Stomach (tissue), 19 donors: ENCODE measurements at places on chromosomes 2 and 18. TPM values are rescaled to one million over a fixed set of nuclear protein-coding genes. Genes with fewer than 3 reads are reported as not detected.

DNA sequence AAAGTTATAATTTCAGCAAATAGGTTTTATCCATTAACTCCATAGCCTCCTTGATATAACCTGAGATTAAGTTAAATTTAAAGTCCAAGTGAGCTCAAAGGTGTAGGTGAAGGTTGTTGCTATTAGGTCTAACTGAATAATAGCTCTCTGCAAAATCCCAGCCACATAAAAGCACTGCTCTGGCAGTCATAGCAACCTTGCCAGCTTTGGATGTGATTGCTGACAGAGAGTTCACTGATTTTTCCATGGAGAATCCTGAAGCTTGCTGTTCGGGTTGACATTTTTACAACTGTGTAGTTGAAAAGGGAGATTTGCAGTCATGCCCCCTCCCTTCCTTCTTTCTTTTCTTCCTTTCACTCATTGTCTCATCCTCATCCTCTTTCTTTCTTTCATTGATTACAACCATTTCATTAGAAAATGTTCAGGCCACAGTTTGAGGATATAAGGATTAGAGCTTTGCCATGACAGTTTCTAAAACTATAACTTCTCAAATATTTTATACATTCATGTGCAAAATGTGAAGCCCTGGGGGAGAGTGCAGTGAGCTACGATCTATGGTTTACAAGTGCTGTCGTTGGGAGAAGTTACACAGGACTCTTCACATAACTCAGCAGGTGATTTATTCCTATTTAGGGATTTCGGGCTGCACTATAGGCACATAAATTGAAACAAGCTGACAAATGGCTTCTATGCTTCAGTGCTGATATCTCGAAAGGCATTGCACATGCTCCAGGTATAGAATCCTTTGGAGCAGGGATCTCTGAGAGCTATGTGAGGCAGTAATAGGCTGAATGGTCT, 193.8 kb downstream of the LRRTM4 start:
- peak; percentile 14 for DNase-seq
- H3K36me3 ChIP-seq, result no peaks in the 10 kb centered on the region
- H3K27me3 ChIP-seq, result no peaks in the 10 kb centered on the region
- H3K4me3 ChIP-seq, result no peak overlapping the region
- H3K27ac ChIP-seq, result no peak overlapping the region

IL36G gene
- total RNA-seq, result not detected

- no peak overlapping the region for H3K27ac ChIP-seq
- no peaks in the 10 kb centered on the region for H3K36me3 ChIP-seq
- no peaks in the 10 kb centered on the region for H3K27me3 ChIP-seq
These were observed 127.9 kb upstream of the SEC11C start for GRCh38 chr18:59011786-59012185.

DNA sequence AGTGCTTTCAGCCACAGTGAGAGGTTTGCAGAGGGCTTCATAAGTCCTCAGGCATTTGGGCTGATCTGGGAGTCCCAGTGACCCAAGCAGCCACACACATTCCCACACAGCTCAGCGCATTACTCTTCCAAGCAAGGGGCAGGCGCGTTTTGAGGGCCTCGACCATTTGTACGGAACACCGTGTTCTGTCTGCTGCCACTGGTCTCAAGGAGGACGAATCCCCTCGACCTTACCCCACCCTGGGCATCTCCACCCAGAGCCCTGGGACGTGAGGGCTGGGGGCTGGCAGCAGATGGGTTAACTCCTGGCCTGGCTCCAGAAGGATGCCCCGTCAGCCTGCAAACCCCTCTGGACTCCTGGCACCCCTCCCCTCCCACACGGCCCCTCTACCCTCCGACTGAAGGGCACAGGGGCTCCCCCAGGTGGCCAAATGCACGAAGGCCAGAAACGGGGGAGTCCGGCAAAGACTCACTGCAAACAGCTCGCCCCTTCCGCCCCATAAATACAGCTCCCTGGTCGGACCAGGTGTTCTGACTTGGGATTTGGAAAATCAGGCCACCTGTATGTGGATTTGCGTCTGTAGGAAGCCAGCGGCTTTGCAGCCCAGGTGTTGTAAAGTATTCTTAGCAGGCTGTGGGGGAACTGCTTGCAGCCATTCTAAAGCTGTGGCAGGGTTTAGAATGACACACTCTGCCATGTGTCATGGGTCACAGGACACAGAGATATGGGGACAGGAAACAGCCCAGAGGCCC, 33.6 kb upstream of the PTMA start:
- DNase-seq, result peak; percentile 68
- H3K4me1 ChIP-seq, result peaks cover 55% of the 10 kb centered on the region
- H3K27me3 ChIP-seq, result no peaks in the 10 kb centered on the region
- no peak overlapping the region for H3K4me3 ChIP-seq
- H3K36me3 ChIP-seq, result no peaks in the 10 kb centered on the region
- peak overlapping the region; percentile 85 for H3K27ac ChIP-seq

DNA sequence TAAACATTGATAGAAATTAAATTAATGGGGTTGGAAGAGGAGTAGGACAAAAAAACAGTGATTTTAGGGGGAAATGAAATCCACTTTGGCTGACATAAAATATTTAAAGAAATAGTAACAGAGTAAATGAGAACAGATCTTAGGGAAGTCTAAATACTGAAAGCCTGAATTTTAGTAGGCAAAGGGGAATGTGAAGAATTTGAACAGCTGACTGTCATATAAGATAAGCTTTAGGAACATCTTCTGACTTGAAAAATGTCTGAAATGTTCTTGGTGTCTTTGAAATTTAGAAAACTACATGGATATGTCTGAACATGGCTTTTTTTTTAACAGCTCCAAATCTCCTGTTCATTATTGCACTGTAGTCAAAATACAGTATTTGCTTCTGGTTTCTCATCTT, 150.3 kb downstream of the CALCRL start:
- no peaks in the 10 kb centered on the region for H3K36me3 ChIP-seq
- no peak for DNase-seq
- H3K4me3 ChIP-seq, result no peak overlapping the region
- no peaks in the 10 kb centered on the region for H3K27me3 ChIP-seq
- no peaks in the 10 kb centered on the region for H3K4me1 ChIP-seq

DNA sequence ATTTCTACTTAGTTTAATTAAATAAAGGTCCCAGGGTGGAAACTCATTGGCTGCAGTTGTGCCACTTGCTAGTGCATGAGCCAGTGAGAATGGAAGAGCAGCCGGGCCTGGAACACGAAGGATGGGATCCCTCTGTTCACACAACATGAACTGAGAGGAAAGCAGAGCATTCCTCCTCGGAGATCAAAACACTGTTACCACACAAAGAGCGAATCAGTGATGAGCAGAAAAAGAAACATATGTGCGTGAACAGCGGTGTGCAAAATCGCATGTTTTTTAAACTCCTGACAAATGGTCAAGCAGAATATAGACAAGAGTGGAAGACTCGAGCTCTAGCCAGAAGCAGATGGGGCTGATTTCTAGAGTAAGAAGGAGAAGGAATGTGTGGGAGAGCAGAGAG, 28.4 kb upstream of the ANKRD44 start:
- DNase-seq, result no peak
- no peaks in the 10 kb centered on the region for H3K36me3 ChIP-seq
- H3K4me1 ChIP-seq, result no peaks in the 10 kb centered on the region
- no peak overlapping the region for H3K4me3 ChIP-seq
- no peak overlapping the region for H3K27ac ChIP-seq
- H3K27me3 ChIP-seq, result no peaks in the 10 kb centered on the region

GRCh38 chr18:63534615-63535014, 7.6 kb upstream of the SERPINB12 start:
- no peak for DNase-seq
- H3K4me3 ChIP-seq, result no peak overlapping the region
- H3K36me3 ChIP-seq, result no peaks in the 10 kb centered on the region

DNA sequence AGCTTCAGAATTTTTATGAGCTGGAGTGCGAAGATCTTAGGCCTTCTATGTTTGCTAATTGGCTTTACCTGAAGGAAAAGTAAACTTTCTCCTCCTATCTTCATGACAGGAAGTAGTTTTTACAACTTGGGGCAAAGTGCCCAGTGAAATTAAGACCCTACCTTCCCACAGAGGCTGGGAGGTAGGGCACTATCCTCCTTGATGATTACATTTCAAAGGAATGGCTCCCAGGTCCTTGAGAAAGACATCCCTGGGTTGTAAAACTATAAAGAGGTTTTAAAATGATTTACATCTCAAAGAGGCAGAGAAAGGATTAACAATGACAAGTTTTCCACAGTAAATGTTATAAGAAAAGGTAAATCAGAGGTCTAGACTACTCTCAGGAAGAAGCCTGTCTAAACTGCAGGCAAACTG, 155.8 kb downstream of the CDH7 start:
- H3K4me3 ChIP-seq, result no peak overlapping the region
- H3K27ac ChIP-seq, result no peak overlapping the region
- H3K27me3 ChIP-seq, result no peaks in the 10 kb centered on the region

GRCh38 chr2:158414538-158414937, 42.0 kb downstream of the CCDC148 start:
- no peaks in the 10 kb centered on the region for H3K36me3 ChIP-seq
- no peak for DNase-seq
- H3K27ac ChIP-seq, result no peak overlapping the region
- H3K4me1 ChIP-seq, result no peaks in the 10 kb centered on the region

- H3K36me3 ChIP-seq, result no peaks in the 10 kb centered on the region
- DNase-seq, result no peak
- H3K4me1 ChIP-seq, result no peaks in the 10 kb centered on the region
- no peak overlapping the region for H3K4me3 ChIP-seq
These were observed 14.8 kb upstream of the CWC22 start for GRCh38 chr2:180021850-180022249.

DNA sequence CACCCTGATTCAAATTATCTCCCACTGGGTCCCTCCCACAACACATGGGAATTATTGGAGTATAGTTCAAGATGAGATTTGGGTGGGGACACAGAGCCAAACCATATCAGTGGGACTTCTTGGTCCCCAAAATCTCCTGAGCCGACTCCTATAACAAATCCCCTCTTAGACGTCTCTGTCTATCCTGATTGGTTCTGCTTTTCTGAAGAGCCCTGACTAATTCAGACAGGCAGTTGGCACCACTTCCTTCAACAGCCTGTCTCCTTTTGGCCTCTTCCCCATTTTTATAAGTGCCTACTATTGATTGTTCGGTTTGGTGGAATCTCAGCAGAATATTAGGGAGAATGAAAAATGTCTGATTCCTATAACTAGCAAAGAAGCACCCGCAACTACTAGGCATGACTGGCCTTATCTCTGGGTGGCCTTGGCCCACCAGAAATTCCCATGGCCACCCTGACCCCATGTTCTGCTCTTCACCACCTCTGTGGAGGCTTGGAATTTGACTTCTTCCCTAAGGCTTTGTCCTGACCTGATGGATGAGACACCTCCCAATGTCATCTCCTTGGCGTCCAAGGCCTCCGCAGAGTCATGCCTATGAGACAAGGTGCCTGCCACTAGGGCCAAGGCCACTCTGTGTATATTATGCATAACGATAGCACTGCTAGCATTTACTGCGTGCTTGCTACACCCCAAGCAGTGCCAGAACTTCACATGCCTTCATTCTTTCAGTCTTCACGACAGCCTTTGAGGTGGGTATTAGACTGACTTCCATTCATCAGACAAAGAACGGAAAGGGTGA, 218.9 kb upstream of the COPS8 start:
- no peak overlapping the region for H3K4me3 ChIP-seq
- H3K27me3 ChIP-seq, result no peaks in the 10 kb centered on the region
- no peaks in the 10 kb centered on the region for H3K36me3 ChIP-seq
- H3K27ac ChIP-seq, result no peak overlapping the region

- no peaks in the 10 kb centered on the region for H3K36me3 ChIP-seq
- DNase-seq, result no peak
- peaks cover 39% of the 10 kb centered on the region for H3K4me1 ChIP-seq
- H3K27me3 ChIP-seq, result no peaks in the 10 kb centered on the region
- H3K4me3 ChIP-seq, result peak overlapping the region; percentile 59
These were observed 557 bp upstream of the E2F6 start for GRCh38 chr2:11466307-11467128.

HDHD2 gene
- 23.3 TPM for total RNA-seq

DNA sequence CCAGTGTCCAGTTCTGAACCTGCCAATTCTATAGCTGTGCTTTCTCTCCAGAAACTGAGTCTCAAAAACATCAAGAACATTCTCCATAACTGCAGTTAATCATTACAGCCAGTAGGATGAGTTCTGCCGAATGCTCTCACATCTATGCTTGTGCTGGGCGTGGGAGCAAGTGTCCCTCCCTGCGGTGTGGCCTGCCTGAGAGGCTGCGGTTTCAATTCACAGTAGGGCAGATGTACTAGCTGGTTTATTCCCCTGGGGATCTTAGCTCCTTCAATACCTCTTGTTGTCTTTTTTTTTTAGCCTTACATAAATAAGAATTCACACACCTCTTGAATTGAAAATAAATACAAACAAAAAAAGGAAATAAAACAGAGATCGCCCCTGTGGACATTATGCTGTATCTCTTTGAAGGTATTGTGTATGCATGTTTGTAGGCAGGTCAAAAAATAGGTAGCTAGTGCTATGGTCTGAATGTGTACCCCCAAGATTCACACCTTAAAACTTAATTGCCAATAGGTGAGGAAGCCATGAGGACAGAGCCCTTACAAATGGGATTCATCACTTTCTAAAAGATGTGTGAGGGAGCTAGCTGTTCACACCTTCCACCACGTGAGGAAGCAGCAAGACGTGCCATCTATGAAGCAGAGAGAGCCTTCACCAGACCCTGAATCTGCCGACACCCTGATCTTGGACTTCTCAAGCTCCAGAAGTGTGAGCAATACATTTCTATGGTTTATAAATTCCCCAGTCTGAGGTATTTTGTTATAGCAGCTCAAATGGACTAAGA, 74.3 kb downstream of the BCL2L11 start:
- no peaks in the 10 kb centered on the region for H3K4me1 ChIP-seq
- DNase-seq, result no peak
- H3K27me3 ChIP-seq, result no peaks in the 10 kb centered on the region
- H3K36me3 ChIP-seq, result no peaks in the 10 kb centered on the region
- H3K4me3 ChIP-seq, result no peak overlapping the region
- H3K27ac ChIP-seq, result no peak overlapping the region

GRCh38 chr2:191050640-191050987, 36.6 kb upstream of the STAT1 start:
- no peaks in the 10 kb centered on the region for H3K36me3 ChIP-seq
- no peaks in the 10 kb centered on the region for H3K4me1 ChIP-seq
- DNase-seq, result no peak
- no peak overlapping the region for H3K4me3 ChIP-seq

RTKN gene
- 125 TPM for total RNA-seq

HOXD4 gene
- total RNA-seq, result 2.4 TPM

DAPL1 gene
- total RNA-seq, result not detected

DNA sequence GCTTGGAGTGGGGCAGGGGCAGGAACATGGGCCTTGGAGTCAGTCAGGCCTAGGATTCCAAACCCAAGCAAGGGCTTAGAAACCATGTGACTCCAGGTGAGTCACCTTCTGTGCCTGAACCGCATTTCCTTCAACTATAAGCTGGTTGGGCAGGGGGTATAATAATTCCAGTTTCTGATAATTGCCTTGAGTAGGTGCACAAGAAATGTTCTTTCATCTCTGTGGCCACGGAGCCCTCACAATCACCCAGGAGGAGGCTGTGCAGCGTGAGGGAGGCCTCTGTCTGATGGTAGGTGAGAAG, 112.1 kb upstream of the HAAO start:
- H3K27ac ChIP-seq, result no peak overlapping the region
- peaks cover 36% of the 10 kb centered on the region for H3K4me1 ChIP-seq
- H3K4me3 ChIP-seq, result no peak overlapping the region
- DNase-seq, result no peak

- H3K27me3 ChIP-seq, result no peaks in the 10 kb centered on the region
- no peak overlapping the region for H3K4me3 ChIP-seq
- H3K27ac ChIP-seq, result no peak overlapping the region
- no peak for DNase-seq
These were observed 454.6 kb upstream of the TRIB2 start for GRCh38 chr2:12261986-12262680.

GRCh38 chr2:152464851-152465470, 130.0 kb downstream of the FMNL2 start:
- H3K27me3 ChIP-seq, result no peaks in the 10 kb centered on the region
- DNase-seq, result no peak
- no peaks in the 10 kb centered on the region for H3K36me3 ChIP-seq
- no peak overlapping the region for H3K4me3 ChIP-seq
